Thymus (tissue), 14 donors: ENCODE measurements at places on chromosomes 5 and 9.

- no peak for DNase-seq
Observed at GRCh38 chr9:88966894-88967676, 24.2 kb upstream of the S1PR3 start.

DNA sequence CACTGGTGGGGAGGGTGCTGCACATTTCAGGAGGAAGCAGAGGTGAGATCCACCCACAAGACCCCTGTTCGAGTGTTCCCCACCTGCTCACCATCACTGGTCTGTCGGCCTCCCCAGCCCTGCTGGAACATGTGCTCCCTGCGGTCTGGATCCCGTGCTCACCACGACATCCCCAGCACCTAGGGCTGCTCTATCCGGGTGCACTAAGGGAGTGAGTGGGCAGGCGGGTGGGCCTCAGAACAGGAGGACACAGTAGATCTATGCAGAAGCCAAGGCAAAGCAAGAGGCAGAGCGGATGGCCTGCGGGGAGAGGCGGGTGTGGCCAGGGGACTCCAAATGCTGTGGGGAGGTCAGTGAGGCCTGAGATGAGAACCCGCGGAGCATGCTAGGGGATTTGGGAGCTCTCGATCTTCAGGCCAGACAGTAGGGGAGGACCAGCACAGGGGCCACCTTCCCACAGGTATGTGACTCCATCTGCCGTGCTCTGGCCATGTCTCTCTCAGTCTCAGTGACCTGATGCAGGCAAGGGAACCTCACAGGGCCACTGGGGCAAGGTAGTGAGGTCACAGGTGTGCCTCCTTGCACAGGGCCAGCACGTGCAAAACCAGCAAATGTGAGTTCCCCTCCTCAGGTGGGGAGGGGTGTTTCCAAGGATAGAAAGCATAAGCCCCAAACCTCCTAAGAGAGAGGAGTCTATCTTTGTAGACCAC is 134.2 kb downstream of the ZNF354C start:
- DNase-seq, result no peak

DNA sequence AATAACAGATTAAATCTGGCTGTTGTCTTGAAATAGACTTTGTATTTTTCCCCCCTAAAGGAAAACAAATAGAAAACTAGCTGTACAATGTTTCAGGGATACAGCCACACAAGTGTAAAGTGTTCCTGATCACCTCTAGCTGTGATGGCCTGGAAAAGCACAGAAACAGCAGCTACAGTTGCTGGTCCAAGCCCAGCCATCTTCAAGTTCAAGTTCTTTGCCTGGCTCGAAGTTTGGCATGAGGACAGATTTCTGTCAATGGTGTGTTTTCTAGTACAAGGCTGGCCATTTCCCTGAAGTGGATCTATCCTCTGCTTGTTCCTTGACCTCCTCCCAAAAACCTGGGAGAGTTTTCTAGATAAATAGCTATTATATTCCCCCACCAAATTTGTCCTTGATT is 272.2 kb upstream of the ADRA1B start:
- DNase-seq, result no peak

GRCh38 chr9:34485822-34486221 is 27.2 kb downstream of the DNAI1 start:
- DNase-seq, result no peak

GRCh38 chr5:7456206-7456605 is 60.3 kb downstream of the ADCY2 start:
- no peak for DNase-seq

GRCh38 chr9:21521448-21521847 is 39.3 kb upstream of the IFNE start:
- DNase-seq, result no peak

DNA sequence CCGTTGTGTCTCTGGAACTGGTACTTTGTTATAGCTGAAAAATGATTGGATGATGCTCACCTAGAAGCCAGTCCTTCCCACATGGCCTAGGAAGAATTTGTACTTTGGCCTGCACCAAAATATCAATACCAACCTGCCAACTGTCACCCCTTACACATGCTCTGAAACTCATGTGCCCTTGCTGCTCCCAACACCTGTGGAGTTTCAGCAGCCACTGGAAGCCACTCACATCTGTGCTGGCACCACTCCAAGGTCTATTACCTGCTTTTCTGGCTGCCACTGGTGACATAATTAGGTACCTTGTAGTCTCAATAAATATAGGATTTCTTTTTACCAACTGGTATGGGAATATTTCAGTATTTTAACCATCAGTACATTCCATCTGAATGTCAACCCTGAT is 363.6 kb downstream of the SH3GL2 start:
- no peak for DNase-seq

DNA sequence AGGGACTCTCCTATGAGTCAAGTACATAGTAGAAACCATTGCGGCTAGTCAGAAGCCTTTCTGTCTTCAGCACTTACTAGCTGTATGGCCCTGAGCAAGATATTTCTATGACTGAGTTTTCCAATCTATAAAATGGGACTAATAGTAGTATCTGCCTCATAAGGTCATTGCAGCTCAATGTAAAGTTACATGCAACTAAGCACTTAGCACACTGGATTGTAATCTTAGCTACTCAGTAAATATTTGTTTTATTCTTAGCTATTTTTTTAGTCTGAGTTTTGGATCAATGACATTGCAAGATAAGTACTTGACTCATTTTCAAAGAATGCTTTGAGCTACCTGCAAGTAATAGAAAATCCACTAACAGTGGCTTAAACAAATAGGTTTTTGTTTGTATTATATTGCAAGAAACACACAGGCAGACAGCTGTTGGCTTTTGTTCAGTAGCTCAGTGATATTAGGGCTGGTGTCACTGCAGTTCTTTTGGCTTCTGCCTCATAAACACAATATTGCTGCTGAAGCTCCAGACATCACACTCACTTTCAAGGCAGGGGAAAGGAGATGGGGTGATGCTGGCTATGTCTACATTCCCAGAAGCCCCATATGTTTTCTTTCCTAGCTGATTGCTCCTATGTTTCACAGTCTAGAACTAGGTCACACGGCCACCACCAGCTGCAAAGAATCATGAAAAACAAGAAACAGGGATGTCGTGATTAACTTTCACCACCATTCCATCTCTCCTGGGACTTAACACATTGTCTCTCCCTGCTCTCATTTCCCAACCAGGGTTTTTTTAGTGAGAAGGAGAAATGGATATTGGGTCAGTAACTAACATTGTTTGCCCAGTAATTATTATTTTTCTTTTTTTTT is 26.9 kb upstream of the FAT2 start:
- DNase-seq, result no peak

DNA sequence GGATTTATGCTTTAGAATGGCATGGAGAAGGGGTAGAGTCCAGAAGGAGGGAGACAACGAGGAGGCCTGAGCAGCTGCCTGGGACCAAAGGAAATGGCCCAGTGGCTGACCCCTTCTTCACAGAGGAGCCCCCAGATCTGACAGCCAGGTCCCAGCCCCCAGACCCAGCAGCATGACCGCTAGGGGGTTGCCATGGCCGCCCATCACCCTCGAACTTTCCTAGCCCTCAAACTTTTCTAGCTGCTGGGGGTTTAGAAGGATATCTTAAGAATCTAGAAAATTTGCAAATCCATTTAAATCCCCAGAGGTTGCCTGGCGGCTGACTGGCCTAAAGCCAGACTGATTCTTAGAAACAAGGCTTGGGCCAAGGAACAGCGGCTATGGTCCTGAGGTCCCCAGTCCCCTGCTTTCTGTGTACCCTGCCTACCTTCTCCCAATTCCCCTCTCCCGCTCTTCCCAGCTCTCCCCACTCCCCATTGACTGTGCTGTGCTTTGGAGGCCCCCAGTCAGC is 972 bp downstream of the PDGFRB start:
- no peak for DNase-seq

DNA sequence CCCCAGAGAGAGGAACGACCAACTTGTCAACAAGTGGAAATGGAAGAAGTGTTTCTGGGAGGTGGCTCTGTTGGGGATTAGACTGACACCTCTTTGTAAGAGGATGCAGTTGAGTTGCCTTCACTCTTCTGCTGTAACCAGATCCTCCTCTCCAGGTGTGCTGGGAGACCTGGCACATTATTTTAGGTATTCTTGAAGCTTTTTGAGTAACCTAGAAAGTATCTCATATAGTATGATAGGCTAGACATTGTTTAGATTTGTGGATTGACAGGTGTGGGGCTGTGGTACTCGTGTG is 21.6 kb downstream of the SNX30 start:
- DNase-seq, result no peak

GRCh38 chr5:160173-160510 is 31.2 kb upstream of the LRRC14B start:
- DNase-seq, result no peak

DNA sequence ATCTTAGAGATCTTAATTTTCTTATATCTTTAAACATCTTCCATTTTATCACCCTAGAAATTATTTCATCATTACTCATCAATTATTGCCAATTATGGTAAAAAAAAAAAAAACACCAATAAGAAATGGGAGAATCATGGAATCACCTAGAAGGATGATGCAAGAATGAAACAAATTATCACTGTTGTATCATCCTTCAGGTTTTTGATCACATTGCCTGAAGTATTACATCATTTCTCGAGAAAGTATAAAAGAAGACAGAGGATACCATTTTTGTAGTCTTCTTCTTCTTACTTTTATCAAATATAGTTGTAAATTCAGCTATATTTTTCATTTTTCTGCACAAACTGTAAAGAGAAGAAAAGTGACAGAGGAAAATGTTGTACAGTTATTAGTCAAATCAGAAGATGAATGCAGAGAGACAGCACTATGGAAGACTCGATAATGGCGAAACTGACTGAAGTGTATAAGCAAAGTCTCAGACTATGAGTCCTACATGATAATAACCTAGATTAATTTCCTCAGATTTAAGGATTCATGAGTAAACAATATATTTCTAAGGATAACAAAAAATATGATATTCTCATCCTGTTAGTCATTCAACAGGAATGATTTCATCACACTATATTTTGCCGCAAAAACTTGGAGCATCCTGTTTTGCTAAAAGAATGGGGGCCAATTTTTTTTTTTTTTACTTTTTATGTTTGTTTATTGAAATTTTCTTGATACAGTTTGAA is 5.9 kb upstream of the STC2 start:
- no peak for DNase-seq

DNA sequence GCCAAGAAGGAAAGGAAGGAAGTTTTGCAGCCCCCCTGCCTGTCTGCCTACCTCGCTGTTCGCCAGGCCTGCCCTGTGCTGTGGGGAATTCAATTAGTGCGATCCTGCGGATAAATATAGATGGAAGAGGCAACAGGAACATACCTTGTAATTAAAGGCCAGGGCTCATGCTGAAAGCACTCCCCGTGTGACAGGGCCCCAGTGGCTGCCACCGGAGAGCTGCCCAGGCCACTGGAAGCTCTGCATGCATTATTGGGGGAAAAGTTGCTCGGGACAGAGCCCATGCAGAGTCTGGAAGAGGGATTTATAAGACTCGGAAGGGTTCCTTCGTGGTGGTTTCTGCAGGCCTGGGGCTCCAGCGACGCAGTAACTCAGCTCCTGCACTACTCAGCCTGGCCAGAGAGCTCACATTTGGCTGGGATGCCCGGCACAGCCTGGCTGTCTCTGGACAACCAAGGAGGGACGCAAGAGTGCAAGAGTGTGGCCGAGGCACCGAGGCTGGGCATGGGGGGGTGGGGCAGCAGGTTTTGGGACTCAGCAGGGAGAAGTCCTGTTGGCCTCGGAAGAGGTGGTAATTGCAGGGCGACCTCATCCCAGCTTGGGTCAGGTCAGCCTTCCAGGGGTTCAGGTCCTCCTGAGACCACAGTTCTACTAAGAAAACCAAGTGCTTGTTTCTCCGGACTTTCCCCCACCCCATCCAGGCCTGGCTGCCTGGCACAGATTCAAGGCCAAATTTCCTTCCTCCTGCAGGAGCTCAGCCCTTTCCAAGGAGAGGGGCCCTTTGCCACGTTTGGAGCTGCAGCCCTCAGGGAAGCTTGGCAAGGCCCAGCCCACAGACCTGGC is 68.1 kb upstream of the GGTA1 start:
- no peak for DNase-seq

- no peak for DNase-seq
Observed at GRCh38 chr5:154628685-154629084, 126.5 kb upstream of the LARP1 start.

GRCh38 chr9:34256104-34256503 is 73.0 kb downstream of the KIF24 start:
- no peak for DNase-seq

GRCh38 chr9:83023151-83023550 is 39.8 kb downstream of the RASEF start:
- DNase-seq, result no peak

DNA sequence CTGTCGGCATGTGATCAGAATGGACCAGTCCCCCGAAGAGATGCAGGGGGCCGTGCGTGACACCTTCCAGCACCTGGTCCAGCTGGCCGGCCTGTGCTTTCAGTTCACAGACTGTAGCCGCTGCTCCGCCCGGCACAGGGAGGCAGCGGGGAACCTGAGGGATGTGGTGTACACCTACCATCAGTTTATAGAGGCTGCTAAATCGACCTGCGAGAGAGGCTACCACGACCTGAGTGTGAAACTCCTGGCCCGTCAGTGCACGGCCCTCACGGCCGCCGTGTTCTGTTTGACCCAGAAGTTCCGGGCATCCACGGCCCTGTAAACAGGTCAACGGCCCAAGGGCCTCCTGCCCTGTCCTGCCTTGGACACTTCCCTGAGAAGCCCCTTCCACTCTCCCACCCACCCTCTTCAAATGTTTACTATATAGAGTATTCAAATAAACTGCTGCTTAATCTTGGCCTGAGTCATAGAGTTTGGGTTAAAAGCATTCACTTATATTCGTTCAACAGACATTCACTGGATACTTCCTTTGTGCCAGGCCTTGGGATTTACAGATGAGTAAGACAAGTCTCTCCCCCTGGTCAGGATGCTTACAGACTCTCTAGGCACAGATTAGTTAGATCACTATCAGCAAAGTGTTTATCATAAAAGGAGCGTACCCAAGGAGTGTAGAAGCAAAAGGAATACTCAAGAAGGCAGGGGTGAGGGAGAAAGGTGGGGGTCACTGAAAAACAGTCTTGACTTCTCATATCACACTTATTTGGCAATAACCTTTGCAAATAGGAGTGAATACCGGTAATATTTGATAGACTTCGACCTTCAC is 6.9 kb upstream of the TRMT10B start:
- DNase-seq, result no peak

- no peak for DNase-seq
Observed at GRCh38 chr9:1294641-1295258, 244.6 kb downstream of the DMRT2 start.

DNA sequence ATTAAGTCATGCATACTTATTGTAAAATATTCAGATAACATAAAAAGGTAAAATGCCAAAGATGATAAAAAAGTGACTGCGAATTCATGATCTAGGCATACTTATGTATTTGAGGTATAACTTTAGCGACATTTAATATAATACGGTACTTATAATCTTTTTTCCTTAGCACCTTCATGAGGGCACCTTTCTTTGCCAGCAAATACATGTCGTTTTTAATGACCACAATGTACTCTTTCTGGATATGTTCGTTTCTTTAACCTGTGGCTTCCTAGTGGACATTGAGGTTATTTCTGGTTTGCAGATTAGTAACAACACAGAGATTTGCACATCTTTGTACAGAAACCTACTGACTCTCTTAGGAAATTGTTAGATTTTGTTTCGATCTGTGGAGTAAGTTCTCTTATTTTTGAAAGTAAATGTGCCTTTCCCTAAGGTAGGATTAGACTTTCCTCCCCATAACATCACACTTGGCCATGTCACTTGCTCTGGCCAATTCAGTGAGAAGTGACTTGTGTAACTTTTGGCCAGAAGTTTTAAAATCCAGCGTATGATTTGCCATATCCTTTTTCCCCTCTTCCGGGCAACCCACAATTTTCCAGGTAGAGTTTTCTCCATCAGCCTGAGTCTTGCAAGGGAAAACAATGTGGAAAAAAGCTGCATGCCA is 24.4 kb downstream of the ANKRD33B start:
- no peak for DNase-seq

GRCh38 chr9:21362287-21362686 is 5.6 kb downstream of the IFNA13 start:
- DNase-seq, result no peak
